A549 (cell line): ENCODE measurements at places on chromosomes 16 and 17.

GRCh38 chr17:46002311-46002972, 3.4 kb downstream of the STH start:
- DNase-seq, result peak; percentile 78

DNA sequence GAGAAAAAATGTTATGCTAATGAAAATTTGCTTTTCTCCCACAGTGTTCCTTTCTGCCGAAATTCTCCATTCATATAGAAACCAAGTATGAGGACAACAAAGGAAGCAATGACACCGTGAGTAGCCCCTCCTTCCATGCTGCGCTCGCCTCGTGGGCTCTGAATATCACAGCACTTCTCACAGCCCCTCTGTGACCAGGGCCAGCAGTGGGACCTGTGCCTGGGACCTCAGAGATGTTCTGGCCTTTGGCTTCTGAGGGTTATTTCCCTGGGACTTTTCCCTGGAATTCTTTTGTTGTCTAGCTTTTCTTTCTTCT, 139.6 kb upstream of the NOL11 start:
- DNase-seq, result no peak

GRCh38 chr17:4201226-4201625, 58.2 kb downstream of the CYB5D2 start:
- DNase-seq, result no peak

DNA sequence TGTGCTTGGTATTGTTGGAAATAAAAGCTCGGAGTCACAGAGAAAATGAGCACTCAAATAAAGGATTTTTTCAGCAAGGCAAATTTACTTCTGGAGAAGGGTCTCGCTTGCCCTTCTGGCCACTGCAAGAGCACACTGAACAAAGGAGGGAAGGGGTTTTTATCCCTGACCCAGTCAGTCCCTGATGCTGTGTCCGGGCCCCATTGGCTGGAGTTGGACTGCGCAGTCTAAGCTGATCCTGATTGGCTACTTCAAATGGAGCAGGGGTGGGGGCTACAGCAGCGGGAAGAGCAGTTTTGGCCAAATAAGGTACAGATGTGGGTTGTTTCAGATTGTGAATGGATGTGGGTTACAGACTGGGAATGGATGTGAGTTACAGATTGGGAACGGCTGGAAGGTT, 4.3 kb upstream of the NLRP1 start:
- DNase-seq, result no peak

DNA sequence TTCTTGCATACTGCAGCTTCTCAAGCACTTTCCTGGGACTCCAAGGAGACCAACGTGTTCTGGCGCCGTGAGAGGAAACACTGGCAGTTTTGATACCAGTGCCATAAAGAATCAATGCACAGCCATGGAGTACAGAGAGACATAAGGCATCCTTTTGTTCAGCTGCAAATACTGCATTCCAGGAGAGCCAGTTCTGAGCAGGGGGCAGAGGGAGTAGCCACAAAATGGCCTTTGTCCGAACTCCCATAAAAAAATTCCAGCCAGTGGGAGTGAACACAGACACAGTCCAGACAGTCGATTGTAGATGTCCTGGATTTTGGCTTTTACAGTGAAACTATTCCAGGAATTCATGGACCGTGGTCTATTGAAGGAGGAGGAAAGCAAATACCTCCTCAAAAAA, 36.2 kb upstream of the TEKT3 start:
- DNase-seq, result no peak

DNA sequence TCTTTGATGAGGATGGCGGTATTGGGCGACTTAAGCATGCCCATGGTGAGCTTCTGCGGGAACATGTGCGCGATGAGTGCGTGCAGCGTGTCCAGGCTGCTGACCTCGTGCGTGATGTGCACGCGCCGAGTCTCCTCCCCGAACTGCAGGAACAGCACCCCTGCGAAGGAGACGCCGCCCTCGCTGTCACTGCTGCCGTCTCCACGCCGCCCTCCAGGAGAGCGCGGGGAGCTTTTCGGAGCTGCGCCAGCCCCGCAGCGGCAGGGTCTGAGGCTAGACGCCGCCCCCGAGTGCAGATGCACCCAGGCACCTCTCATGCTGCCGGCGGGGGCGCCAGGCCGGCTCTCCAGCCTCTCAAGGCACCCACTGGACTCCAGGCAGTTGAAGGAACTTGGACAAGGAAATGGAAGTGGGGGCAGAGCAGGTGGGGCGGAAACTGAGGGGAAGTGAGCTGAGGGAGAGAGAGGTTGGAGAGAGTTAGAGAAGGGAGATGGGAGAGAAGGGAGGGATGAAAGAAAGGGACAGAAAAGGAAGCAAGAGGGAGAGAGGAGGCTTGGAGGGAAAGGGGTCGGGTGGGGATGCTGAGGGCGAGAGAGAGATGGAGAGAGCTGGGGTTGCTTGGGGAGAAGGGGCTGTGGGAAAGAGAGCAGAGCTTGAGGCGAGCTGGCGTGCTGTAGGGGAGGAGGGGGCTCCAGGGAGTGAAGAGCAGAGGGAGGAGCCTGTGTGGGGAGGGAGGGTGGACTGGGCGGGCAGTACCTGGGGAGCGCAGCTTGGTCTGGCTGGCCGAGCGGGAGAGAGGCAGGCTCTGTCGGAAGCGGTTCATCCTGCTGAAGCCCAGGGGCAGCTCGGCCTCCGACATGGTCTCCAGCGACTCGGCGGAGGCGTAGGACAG, 42.1 kb downstream of the SRCIN1 start:
- no peak for DNase-seq

DNA sequence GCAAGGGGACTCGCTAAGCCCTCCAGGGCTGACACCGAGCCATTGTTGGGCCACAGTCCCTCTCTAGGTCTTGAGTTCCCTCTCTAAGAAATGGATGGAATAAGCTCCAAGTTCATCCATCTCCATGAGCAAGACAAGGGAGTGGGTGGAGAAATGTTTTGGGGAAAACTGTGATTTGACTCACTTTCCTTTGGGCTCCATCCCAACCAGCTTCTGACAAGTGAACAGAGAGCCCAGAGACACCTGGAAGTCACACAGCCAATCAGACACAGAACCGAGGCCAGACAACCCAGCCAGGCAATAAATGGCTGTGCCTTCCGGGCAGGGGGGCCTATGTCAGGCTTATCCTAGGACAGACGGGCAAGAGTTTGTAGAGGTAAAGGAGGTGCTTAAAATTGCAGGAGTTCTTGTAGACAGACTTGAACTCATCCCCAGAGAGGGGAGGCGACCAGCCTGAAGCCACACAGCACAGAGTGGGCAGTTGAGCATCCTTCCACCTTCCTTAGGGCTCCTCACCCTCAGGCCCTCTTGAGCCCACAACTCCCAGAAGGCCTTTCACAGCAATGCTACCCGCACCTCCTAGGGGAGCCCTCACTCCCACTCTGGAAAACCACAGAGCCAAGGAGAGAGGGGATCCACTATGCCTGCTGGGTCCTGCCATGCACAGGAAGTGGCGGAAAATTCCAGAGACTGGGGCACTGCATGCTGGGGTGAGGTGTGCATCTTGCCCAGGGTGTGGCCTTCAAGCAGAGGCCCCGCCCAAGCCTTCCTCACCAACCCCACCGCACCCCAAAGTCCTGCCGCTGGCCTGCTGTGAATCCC, 9.5 kb upstream of the FAM83G start:
- DNase-seq, result no peak

GRCh38 chr17:64411999-64412771, 21.5 kb upstream of the PECAM1 start:
- DNase-seq, result no peak

GRCh38 chr17:13746404-13746803, 144.7 kb upstream of the HS3ST3A1 start:
- no peak for DNase-seq

DNA sequence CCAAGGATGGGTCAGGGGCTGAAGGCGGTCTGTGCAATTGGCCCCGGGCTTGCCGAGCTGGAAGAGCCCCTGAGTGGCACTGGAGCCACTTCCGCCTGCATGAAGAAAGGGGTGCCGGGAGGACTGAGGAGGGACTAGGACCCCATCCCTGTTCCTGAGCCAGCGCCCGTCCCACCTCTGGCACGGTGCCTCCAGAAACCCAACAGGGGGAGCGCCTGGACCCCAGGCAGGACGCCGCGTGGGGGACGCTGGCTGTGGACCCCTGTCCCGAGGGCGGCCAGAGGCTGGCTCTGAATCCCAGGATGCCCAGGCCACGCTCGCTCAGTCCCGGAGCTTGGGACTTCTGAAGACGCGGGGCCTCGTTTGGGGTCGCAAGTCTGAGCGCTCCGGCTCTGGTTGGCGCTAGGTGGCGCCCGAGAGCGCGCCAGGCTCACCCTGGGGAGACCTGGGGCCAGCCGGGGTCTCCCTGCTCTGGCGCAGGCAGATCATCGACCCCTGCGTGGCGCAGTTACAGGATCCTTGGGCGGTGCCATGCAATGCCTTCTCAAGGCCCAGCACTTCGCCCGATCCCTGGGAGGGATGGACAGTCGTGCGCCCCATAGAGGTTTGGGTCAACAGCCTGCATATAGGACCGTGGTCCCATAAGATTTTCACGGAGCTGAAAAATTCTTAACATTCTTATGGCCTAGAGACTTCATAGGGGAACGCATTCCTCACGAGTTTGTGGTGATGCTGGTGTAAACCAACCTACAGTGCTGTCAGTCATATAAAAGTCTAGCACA, 58.5 kb upstream of the CREBBP start:
- DNase-seq, result peak; percentile 56

DNA sequence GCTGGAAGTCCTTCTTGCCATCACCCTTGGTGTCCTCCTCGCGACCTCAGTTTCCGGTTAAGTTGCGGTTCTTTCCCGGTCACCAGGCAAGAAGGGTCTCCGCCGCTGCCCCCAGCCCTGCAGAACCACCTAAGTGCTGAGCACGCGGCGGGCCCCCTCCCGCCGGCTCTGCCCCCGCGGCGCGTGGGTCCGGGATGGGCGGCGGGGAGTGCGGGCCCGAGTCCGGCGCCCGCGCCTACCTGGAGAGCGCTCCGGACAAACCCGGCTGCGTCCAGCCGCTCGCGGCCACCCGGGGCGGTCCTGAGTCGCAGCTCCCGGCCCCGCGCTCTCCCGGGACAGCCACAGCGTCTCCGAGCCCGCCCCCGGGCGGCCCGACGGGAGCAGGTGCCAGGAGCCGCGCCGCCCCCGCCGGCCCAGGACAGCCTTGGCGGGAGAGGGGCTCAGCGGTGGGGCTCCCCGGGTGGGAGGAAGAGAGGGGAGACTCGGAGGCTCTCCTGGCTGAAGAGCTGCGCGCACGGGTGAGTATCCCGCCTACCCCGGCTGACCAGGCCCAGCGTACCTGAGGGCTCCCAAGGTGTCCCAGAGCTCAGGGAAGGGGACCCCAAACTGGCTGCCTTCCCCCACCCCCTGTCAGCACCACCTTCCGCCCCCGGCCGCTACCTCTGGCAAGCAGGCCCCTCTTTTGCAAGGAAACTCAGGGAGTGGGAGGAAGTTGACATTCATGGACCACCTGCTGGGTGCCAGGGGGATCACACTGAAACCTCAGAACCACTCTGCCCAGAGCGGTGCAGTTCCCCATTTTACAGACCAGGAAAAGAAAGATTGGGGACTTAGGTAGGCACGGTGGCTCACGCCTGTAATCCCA, 22.2 kb upstream of the C17orf113 start:
- DNase-seq, result no peak

DNA sequence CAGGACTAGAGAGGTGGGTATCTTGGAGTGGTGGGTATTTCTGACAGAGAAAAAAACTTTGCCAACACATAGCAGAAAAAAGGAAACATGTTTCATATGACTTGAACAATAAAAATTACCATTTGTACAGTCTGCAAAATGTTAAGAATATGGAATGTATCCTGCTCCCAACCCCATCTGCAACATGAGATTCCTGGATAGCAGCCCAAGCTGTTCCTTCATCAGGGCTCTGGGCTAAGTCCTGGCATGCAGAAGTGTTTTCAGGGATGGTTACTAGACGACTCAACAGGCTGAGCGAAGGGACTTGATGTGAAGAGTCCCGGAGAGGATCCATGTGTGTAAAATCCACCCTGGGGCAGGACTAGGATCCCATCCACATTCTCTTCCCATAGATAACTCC, 121.0 kb upstream of the IRX3 start:
- no peak for DNase-seq

DNA sequence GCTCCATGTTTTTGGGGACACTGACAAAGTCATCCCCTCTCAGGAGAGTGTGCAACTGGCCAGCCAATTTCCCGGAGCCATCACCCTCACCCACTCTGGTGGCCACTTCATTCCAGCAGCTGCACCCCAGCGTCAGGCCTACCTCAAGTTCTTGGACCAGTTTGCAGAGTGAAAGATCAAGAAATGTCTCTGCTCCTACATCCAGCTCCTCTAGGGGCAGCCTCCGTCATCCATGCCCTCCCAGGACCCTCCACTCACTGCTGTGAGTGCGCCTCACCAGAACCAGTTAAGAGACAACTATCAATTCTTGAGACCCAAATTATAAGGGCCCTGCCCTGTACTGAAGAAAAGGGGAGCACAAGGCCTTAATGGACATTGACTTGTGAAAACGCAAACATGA, 1.1 kb downstream of the OVCA2 start:
- DNase-seq, result no peak

DNA sequence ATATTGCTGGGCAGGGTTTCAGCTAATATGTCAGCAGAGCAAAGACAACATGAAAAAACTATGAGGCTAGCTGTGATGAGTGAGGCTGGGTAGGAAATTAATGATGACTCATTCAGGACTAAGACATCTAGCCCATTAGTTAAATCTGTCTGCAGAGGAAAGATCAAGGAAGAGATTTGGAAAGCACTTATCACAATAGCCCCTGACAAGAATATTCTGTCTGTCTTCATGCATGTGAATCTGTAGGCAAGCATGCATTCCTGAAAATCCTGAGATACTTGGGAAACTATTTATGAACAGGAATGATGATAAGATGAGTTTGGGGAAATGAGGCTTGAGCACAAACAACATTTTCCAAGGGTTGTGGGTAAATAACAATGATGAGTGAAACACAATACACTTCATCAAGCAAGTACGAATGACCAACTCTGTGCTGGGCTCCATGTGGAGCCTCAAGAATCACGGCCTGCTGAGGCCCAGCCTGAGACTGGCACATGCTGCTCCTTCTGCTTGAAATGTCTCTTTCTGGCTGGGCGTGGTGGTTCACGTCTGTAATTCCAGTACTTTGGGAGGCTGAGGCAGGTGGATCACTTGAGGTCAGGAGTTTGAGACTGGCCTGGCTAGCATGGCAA, 96.5 kb upstream of the ASIC2 start:
- DNase-seq, result no peak

DNA sequence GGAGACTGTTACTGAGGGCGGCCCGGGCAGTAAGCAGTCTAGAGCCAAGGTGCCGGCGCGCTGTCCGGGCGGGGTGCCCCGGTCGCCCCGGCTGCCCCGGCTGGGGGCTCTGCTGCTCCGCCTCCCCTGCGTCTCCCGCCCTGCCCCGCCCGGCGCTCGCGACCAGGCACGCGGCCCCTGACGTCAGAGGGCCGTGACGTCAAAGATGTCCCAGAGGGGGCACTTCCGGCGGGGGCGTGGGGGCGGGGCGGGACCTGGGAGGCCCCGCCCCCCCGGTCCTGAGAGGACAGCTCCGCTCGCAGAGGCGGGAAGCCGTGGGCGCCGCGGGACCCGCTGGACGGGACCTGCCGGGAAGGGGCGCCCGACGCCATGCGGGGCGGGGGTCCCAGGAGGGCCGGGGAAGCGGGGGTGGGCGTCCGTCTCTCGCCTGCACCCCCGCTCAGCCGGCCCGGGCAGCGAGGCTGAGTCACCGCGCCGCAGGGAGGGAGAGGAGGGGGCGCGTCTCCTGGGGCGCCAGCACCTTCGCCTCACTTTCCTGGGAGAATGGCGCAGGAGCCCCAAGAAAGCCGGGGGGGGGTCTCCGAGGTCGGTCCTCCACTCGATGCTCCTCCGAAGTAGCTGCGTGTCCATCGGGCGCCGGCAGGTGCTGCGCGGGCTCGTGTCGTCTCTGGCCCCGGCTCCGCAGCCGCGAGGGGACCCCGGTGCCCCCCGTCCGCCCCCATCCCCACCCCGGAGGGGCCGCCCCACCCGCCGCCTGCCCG, 4.4 kb upstream of the HIC1 start:
- DNase-seq, result peak; percentile 57
